ENCODE measurements at places on chromosomes 12 and 14.

- no peak for DNase-seq
Measured at GRCh38 chr12:76346236-76346635, 2.0 kb downstream of the BBS10 start.

DNA sequence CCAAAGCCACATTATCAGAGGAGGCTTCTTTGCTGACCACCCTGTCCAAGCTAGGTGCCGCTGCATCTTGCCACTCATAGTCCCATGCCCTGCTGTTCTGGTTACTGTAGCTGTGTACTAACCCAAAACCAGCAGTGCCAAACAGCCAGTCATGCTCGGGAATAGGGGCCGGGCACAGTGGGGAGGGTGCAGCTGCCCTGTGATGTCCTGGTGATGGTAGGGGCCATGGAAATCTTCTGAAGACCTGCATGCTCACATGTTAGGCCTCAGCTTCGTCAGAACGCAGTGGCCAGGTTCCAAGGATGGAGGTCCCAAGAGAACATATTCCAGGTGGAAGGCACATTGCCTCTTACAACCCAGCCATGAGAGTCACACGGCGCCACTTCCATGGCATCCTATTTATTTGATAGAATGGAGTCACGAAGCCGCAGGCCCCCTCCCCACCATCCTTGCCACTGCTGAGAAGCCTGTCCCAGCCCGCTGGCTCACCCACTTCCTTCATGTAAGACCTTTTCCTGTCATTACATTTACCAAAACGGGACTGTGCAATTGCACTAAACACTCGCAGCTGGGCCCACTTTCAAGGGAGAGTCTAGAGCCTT, 48.5 kb downstream of the FAM222A start:
- no peak for DNase-seq

- no peak for DNase-seq
Measured at GRCh38 chr14:52395728-52396127, 81.6 kb downstream of the PTGER2 start.

DNA sequence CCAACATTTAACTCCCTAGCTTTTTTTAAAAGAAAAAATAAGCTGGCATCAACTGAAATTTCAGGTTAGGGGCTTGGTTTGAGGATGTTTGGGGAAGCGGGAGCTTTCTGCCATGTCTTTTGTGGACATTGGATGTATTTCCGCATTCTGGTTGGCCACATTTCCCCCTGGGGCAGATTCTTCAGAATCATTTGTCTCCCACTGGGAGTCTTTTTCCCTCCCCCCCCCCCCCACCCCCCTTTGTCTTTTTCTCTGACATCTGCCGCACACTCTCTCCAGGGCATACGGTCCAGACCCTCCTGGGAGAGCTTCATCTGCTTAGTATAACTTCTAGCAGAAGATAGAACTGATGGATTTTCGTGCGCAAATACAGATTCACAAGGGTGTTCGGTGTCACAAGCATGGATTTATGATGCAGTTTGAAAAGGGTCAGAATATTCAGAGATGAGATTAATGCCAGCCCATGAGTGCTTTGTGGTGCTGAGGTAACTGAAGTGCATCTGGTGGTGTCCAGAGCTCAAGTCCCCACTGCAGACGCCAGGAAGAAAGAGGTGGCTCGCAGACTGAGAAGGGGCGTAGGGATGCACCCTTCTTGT, 40.2 kb downstream of the ETV6 start:
- no peak for DNase-seq

DNA sequence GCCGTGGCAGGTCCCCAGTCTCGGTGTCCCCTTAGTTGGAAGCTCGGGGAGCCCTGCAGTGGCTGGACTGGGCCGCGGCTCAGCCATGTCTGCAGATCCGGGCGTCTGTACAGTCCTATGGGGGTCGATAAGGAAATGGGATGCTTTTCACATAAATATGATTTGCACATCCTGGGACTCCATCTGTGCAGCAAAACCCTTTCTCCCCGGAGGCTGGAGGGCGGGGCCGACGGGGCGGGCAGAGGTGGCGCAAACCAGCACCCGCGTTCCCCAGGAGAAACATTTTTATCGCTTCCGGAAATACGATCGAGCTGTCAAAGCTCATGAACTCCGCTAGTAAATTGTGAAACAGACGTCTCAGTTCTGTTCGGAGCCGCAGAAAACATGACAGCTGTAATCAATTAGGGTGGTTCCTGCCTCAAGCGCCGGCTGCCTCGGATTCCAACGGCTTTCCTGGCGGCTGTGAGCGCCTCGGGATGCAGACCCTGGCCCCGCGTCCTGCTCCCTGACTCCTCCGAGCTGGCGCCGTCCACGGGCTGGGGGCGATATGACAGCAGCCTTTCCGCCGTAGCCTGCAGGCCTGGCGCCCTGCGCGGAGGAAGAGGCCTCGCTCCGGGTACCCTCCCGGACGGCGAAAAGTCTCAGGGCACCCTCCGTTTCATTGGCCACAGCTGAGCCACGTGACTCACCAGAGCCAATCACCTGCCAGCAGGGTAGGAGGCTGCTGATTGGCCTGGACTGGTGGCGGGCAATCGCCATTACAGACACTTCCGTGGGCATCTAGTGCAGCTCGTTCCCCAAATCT, 23.0 kb downstream of the DIO3 start:
- no peak for DNase-seq

GRCh38 chr14:61470261-61470960, 149.0 kb downstream of the PRKCH start:
- peak; percentile 94 for DNase-seq

DNA sequence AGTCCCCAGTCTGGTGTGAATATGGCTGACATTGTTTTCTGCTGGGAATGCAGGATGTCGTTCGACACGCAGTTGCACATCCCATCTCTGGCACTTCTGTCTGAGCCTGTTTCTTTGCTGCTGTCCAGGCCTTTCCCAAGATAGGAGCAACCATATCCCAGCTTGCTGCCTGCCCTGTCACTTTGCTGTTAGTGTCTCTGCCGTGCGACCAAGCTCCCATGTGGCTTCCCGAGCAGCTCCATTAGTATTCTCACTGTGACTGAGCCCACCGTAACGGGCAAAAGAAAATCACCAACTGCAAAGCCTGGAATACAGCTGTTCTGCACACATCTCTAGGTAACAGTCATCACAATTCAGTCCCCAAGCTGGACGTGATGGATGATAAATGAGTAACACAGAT, 66.0 kb upstream of the CPSF6 start:
- no peak for DNase-seq

DNA sequence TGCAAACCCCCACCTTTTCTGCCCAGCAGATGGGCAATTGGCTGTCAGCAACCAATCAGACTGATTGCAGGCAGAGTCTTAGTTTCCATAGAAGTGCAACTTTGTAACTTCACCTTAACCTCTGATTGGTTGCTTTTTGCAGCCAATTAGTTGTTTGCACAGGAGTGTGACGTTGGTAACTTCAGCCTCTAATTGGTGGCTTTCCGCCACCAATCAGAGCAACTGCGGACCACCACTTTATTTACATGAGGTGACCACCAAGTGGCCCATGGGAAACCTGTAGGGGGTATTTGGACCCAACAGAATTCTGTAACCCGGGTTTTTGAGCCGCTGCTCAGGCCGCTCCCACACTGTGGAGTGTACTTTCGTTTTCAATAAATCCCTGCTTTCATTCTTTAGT, 32.3 kb downstream of the CDKN1B start:
- no peak for DNase-seq

DNA sequence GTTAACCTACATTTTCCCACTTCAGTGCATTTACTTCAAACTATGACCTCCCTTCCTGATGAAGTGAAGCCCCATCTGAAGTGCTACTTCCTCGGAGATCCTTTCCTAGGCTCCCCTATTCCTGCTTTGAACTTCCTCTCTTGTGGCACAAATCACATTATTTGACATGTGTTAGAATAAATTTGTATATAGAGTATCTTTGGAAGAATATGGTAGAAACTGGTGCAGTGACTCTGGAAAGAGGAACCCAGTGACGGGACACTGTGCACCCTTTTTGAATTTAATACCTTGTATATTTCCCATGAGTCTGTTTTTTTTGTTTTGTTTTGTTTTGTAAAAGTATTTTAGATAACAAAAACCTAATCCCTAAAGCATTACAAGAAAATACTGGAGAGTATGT, 66.4 kb upstream of the SRSF5 start:
- no peak for DNase-seq

GRCh38 chr14:59707778-59708561, 131.4 kb upstream of the CCDC175 start:
- no peak for DNase-seq

GRCh38 chr14:90255871-90256270, 482 bp upstream of the PSMC1 start:
- DNase-seq, result no peak

DNA sequence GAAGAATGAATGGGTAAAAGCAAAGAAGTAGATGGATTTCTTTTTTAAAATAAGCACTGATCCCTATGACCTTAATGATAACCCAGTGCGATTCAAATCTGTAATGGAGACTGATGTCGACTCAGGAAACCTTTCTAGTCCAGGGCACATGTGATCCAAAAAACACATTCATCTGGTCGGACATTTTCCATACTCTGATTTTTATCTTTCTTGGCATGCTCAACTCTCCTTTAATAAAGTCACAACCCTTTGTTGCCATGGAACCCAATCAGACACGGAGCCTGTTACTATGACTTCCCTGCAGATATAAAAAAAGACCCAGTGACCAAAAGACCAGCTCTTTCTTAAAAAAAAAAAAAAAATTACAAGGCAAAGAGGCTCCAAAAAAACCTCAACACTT, 27.9 kb downstream of the TMCC3 start:
- DNase-seq, result no peak

DNA sequence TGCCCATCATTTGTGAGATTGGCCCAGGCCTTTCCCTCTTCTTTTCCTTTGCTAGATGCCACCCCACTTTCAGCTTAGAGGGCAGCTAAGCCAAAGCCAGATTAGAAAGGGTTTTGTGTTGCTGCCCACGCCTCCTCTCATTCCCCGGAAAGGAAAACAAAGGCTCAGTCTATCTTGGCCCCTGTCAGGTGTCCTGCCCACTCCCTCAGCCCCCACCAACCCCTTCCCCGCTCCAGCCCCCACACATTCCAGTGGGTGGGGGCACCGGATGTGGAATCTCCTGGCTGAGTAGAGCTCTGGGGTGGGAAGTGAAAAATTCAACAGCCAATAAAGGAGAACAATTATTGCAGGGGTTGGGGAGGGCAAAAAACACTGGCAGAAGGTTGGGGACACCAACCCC, 2.2 kb downstream of the BLOC1S1 start:
- DNase-seq, result no peak

DNA sequence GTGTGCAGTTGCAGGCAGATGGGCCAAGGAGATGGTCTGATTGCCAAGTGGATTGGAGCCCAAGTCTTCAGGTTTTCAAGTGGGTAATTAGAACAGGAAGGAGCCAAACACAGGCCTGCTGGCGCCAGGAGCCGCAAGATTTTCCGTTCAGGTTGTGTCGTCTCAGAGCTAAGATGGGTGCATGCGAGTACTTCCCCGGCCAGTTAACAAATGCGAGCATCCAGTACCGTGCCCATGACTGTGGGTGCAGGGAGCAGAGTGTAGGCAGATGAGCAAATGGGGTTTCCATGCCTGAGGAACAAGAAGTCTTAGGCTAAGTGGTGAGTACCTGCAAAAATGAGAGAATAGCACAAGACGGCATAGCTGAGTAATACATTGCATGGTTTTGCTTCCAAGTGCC, 90.5 kb downstream of the CHST11 start:
- DNase-seq, result no peak

DNA sequence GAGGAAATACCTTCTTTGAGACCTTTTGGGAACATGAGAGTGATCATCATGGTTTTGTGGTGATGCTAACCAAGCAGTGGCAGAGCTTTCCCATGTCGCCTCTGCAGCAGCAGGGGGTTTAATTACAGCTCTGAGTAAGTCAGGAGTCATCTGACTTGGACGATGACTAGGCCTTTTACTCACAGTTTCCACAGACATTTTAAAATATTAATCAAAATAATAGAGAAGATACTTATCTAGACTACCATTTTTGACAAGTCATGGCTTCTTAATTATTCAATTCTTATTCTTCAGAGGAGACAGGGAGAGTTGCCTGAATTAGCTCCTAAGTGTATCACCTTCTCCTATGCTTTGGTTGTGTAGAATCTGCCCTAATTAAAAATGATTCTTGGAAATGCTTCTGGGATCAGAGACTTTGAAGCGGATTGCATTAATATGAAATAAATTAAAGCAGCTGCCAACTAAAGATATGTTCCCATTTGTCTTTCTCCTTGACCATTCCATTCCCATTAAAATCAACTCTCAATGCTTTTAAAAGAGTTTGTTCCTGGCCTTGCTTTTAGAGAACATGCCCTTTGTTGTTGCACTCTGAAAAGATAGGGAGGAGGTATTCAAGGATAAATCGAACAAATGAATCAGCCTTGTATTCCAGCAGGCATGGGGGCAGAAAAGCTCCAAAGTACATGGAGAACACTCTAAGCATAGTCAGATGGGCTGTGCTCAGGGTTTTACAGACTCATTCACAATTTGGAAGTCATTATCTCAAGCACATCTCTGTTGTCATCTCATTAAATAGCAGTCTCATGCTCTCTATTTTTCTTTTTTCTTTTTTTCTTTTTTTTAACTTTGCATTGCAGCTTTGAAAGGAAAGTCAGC, 7.7 kb upstream of the IFNG-AS1 start:
- DNase-seq, result peak; percentile 41

- DNase-seq, result no peak
Measured at GRCh38 chr14:66117600-66117999, 368.6 kb upstream of the CCDC196 start.

DNA sequence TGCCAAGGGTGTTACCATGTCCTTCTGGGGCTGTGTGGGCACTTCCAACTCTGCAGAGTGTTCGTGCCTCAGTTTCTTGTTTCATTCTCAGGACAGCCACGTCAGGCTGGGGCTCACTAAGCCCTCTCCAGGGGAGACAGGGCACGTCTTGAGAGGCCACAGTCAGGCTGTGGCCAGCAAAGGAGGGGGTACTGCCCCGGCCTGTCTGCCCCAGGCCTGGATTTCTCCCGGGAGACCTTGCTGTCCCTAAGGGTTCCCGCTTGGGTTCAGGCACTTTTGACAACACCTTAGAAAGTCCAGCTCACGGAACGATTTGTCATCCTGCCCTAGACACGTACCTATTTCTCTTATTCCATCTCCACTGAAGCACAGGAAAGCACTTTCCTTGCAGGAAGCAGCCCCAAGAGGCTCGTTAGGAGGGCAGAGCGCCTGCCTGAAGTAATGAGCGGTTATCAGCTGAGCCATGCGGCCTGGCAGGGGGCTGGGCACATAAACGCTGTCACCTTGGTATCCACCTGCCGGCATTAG, 290.4 kb upstream of the RTL1 start:
- DNase-seq, result no peak

DNA sequence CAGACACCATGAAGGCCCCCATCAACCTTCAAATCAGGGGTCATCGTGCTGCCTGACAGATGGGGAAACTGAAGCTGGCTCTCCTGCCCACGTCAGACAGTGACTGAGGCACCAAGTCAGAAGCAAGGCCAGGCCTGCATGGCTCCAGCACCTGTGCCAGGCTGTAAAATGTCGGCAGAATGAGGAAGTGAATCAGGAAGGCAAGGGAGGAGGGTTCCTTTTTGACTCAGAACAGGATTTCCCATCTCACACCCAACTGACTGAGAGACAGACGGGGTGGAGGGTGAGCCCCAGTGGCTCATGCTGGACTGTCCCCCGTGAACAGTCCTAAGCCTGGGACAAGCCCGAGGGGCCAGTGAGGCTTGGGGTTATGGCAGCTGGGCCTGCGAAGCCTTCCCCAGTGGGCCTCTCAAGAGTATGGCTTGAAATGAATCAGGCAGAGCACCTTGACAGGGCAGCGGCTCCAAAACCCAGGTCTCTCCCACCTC, 20.9 kb downstream of the SYNE3 start:
- no peak for DNase-seq

- no peak for DNase-seq
Measured at GRCh38 chr14:91694643-91695042, 37.2 kb downstream of the CATSPERB start.

- no peak for DNase-seq
Measured at GRCh38 chr12:105041186-105041585, 43.1 kb downstream of the ALDH1L2 start.

- no peak for DNase-seq
Measured at GRCh38 chr14:98503086-98503815, 768.7 kb downstream of the BCL11B start.
